SK-N-SH (cell line): ENCODE measurements at places on chromosomes 13 and 19.

GRCh38 chr19:35266520-35267352 lies 2.0 kb upstream of the USF2 start:
- peak; percentile 65 for DNase-seq

DNA sequence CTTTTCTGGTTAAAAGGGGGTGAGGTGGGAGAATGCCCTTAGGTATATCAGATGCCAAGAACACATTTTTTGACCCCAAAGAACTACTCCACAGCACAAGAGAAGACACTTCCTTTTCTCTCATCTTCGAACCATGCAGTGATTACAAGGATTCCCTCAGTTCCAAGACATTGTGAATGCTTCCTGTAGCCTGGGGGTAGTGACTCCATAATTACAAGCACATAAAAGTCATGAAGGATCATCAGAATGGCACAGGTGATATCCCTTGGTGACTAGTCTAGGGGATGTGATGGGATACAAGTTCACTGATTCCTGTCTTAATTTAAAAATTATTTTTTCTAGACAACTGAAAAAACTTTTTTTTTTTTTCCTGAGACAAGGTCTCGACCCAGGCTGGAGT lies 78.0 kb downstream of the ZC3H13 start:
- DNase-seq: no peak

DNA sequence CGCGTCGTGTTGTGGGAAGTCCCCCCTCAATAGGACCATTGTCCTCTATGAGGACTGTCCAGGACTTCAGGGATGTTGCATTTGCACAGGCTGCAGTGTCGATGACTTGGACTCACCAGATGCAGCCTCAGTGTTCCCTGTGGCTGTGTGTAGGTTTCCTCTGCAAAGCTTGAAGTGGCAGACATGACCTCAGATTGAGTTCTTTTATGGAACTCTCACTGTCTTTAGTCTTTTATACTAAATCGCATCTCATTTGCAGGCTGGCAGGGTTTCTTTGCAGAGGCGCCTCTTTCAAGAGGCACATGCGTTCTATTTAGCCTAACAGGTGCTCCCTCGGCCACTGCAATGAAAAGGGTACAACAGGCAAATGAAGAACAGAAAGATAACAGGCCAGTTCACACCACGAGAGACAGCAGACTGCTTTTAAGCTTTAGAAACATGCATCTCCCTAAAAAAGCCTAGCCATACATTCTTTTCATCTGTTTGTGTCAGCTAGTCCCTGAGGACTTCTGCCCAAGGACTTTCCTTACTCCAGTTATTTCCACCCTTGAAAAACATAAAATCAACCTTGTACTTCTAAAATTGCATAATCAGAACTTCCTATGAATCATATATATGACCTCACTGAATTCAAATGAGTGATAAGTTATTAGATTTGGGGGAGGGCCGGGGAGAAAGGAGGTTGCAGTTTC lies 118.4 kb downstream of the RAB20 start:
- no peak for DNase-seq

- peak; percentile 77 for DNase-seq
Observed at GRCh38 chr19:15251749-15252397, 19.6 kb upstream of the EPHX3 start.

GRCh38 chr13:26025771-26026170 lies 26.0 kb downstream of the SHISA2 start:
- no peak for DNase-seq

DNA sequence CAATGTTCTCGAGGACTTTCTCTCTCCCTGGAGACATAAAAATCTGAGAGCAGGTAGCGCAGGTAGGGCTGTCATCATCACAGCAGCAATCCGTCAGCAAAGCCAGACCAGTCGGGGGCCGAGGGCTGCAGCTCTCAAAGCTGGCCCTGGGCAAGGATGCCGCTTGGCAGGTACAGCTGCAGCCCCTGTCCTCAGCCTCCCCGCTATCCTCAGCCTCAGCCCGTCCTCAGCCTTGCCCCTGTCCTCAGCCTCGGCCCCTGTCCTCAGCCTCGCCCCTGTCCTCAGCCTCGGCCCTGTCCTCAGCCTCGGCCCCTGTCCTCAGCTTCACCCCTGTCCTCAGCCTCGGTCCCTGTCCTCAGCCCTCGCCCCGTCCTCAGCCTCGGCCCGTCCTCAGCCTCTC lies 10.9 kb downstream of the C13orf46 start:
- no peak for DNase-seq

- DNase-seq: no peak
Observed at GRCh38 chr19:13078897-13079541, 23.6 kb downstream of the LYL1 start.

DNA sequence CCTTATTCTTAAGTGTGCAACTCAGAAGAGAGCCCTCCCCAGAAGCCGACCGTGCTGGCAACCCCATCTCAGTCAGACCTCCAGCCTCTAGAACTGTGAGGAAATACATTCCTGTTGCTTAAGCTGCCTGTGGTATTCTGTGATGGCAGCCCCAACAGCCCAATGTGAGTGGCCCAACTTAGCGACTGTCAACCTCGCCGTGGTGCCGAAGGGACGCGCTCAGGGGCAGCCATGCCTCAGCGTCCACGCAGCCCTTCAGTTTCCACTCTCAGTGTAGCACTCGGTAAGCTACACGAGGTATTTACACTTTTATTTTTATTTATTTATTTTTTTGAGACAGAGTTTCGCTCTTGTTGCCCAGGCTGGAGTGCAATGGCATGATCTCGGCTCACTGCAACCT lies 18.4 kb downstream of the PROZ start:
- DNase-seq: no peak

DNA sequence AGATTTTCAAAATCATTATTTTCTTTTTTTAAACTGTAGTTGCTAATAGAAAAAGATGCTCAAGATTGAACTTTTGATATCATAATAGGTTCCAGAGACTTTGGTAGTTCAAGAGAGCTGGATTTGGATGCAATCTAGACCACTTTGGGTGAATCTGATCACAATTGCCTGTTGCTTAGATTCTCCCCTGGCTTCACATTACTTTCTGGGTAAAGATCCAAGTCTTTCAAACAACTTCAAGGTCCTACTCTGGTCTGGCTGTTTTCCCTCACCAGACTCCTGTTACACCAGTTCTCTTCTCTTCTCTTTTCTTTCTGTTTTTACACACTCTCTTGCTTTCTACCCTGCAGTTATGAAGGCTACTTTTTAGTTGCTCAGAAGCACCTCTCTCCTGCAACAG lies 7.4 kb upstream of the SPRY2 start:
- no peak for DNase-seq

GRCh38 chr13:106617561-106617960 lies 49.6 kb upstream of the ARGLU1 start:
- no peak for DNase-seq

DNA sequence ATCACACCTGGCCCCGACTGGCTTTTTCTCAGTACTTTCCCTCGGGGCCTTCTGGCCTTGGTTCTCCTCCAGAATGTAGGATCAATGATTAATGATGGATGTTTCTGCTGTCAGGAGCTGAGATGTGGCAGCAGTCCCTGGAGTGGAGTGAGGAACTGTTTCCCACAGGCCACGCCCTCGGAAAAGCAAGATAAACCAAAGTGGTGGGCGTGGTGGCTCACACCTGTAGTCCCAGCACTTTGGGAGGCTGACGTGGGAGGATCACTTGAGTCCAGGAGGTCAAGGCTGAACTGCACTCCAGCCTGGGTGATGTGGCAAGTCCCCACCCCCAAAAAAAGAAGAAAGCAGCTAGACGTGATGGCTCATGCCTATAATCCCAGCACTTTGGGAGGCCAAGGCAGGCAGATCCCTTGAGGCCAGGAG lies 7.1 kb upstream of the SHFL start:
- no peak for DNase-seq

- DNase-seq: peak; percentile 3
Observed at GRCh38 chr19:14871619-14872230, 14.2 kb downstream of the OR7A17 start.

- DNase-seq: no peak
Observed at GRCh38 chr13:52978989-52979388, 49.6 kb upstream of the OLFM4 start.

DNA sequence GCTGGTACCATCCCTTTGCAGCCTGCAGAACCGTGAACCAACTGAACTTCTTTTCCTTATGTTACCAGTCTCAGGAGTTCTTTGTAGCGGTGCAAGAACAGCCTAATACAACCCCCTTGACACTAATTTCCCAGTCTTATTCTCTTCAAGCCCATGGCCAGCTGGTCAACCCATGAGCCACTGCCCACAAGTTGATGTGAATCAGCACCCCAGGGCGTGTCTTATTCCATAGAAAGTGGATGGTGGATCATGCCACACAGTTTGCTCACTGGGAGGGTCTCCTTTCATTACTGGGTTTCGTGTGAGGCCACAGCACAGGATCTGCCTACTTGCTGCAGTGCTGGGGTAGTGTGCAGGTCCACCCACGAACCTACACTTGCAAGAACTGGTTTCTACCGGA lies 27.0 kb downstream of the TEX29 start:
- no peak for DNase-seq

DNA sequence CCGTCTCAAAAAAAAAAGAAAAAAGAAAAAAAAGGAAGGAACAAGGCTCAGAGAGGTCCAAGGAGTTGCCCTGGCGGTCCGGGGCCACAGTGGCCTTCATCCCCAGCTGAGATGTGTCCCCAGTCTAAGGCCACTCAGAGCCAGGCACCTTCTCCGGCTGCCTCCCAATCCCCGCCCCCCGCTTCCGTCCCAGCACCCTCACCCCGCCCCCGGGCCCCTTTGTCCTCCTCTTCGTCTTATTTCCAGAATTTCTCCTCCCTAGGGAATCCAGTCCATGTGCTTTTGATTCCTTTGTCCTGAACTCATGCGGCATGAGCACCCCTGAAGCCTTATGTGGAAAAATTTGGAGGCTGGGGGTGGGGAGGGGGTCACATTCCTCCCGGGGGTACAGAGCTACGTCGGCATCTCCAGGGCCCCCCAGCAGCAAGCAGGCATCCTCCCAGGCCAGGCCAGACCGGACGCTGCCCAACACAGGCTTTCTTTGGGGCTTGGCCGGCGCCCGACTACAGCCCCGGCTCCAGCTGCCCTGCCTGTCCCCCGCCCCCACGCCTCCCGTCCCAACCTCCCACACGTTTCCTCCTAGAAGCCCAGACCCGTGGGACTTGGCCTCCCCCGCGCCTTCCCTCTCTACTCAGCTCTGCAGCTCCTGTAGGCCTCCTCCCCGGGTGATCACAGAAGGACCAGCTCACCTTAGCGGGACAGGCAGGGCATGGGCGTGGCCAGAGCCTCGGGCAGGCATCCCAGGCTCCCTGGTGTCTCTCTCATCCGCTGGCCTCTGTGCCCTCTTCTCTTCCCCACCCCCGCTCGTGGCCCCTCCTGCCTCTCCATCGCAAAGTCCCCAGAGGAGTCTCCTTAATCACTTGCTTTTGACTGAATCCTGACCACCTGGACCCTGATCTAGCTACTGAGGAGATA lies 17.8 kb upstream of the ADGRE5 start:
- DNase-seq: peak; percentile 58

DNA sequence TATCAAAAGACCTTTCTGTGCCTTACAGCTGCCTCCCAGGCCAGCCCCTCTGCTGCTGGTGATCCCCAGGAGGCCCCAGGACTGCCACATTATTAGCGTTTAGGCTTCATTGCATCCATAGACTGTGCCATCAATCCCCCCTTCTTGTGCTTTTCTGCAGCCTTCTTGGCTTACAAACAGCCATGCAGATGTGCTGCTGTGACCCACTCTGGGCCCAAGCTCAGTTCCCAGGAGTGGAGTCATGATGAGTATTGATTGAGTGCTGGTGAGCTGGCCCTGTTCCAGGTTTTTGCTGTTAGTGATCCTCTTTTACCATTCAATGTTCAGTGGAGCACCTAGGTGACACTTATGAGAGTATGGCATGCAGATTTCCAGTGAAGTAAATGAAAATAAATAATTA lies 59.9 kb upstream of the SLAIN1 start:
- DNase-seq: no peak

DNA sequence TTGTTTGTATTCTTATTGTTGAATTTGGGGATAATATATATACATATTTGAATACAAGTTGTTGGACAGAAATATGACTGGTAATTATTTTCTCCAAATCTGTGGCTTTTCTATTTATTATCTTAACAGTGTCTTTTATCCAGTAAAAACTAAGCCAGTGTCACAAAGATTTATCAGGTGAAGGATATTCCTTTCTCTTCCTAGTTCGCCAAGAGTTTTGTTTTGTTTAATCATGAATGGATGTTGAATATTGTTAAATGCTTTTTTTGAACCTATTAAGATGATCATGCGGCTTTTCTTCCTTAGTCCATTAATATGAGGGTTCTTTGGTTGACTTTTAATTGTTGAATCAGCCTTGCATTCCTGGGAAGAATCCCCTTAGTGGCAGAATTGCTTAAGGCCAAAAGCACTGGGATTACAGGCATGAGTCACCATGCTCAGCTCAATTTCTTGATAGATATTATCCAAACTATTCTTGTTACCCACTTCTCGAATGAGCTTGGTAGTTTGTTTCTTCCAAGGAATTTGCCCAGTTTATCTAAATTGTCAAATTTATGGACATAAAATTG lies 53.3 kb downstream of the TEX26 start:
- no peak for DNase-seq

DNA sequence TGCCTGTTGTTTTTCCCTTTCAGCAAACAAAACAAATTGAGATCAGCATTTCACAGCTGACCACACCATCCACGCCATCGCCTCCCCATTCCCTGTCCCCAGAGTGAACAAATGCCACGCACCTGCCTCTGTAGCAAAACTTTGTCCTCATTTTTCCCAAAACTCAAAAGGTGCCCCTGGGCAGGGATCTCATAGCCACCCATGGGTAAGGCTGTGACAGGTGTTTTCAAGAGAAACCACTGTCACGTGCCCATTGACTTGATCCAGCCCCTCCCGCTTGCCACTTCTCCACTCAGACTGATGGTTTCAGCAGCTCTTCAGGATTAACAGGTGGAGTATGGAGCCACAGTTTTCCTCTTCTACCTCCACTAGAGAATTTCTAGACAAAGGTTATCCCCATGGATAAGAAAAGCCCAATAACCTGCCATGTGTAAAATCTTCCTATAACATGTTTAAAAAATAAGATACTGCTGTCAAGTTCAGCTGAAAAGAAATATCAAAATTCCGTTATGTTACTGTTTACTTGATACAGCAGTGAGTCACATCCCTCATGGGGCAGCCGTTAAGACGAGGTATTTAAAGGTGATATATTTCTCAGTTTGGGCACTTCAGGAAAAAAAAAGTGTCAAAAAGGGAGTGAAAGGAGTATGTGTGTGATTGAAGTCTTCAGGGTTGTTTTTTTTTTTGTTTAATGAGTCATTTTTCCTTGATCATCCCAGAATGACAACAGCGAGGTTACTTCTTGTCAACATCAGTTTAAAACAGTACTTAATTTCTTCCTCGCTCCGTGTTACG lies 63.5 kb upstream of the GPR183 start:
- DNase-seq: no peak
